ENCODE measurements at places on chromosomes 13 and 19.

DNA sequence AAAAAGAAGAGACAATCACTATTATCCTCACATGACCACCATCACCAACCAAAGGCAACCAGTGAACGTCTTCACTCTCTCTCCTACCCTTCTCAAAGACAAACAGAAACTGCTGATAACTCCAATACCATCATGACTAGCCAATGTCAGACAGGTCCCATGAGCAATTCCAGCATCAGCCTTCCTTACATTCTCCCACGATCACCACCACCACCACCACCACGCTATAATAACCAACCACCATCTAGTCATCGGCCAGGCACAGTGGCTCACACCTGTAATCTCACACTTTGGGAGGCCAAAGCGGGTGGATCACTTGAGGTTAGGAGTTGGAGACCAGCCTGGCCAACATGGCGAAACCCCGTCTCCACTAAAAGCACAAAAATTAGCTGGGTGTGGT, 3.9 kb downstream of the MYO1F start:
- DNase-seq: no peak

DNA sequence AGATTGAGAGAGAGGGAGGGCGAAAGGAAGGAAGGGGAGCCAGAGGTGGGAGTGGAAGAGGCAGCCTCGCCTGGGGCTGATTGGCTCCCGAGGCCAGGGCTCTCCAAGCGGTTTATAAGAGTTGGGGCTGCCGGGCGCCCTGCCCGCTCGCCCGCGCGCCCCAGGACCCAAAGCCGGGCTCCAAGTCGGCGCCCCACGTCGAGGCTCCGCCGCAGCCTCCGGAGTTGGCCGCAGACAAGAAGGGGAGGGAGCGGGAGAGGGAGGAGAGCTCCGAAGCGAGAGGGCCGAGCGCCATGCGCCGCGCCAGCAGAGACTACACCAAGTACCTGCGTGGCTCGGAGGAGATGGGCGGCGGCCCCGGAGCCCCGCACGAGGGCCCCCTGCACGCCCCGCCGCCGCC, at the start of gene TNFSF11:
TNFSF11 (plus strand) TSS at position 142 of the 400 bp plus-strand sequence; CDS start at position 294, 152 bp downstream.
- DNase-seq: no peak

DNA sequence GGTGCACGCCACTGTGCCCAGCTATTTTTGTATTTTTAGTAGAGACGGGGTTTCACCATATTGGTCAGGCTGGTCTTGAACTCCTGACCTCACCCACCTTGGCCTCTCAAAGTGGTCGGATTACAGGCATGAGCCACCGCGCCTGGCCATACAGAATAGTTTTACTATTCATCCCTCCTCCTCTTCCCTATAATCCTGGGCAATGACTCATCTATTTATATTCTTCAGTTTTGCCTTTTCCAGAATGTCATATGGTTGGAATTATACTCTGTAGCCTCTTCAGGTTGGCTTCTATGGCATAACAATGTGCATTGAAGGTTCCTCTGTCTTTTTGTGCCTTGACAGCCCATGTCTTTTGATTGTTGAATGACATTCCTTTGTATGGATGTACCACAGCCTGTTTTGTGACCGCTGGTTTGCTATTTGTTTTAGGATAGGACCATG, 22.2 kb upstream of the LRP3 start:
- DNase-seq: no peak

DNA sequence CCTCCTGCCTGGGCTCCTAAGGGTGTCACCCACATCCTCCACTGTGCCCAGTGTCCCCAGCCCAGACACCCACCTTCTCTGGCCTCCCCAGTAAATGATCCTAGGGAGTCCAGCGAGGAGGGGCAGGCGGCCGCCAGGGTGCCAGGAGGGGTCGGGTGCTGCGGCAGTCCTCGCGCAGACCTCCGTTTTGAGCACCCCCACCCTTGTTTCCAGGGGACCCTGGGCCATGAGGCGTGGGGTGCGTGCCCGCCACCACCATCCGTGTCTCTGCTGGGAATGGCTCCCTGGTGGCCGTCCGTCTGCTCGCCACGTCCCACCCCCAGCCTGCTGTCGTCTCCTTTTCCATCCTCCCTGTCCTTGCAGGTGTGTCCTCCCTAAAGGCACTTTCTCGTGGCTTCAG, 133.0 kb downstream of the KDM4B start:
- no peak for DNase-seq

Measured in activated CD8-positive, alpha-beta memory T cell treated with anti-CD3 and anti-CD28 coated beads, Interleukin-2, amount 10 ng/mL, durations not matched to agents 7 days and 5 days (primary cell).